ENCODE measurements at places on chromosomes 1 and 21. TPM values are rescaled to one million over a fixed set of nuclear protein-coding genes. Genes with fewer than 3 reads are reported as not detected.

Gene HSPB7
- 223 TPM for total RNA-seq

Gene MXRA8
- total RNA-seq: 239 TPM

Gene FMO4
- 10.6 TPM for total RNA-seq

Gene ORC1
- 0.95 TPM for total RNA-seq

Gene AURKAIP1
- total RNA-seq: 94.5 TPM

Gene CCT3
- total RNA-seq: 104 TPM

Gene HES2
- total RNA-seq: not detected

Gene NCF2
- 22.2 TPM for total RNA-seq

Gene PADI3
- total RNA-seq: not detected

Gene MAP3K7CL
- 20.3 TPM for total RNA-seq

Gene KRTAP12-2
- not detected for total RNA-seq

Gene PRAMEF25
- total RNA-seq: not detected

Gene BCAN
- total RNA-seq: 0.99 TPM

Gene HSD3B1
- not detected for total RNA-seq

Gene ZDHHC18
- total RNA-seq: 29.9 TPM

Gene MAPKAPK2
- 89.2 TPM for total RNA-seq

Gene OR6F1
- total RNA-seq: not detected

Gene CD5L
- 0.28 TPM for total RNA-seq

Gene WNT3A
- not detected for total RNA-seq

Gene LIPI
- total RNA-seq: not detected

Gene LCE3D
- total RNA-seq: not detected

Gene C2CD4D
- not detected for total RNA-seq

Gene ERICH3
- total RNA-seq: not detected

Gene KRTAP12-4
- total RNA-seq: not detected

Gene PLA2G2C
- not detected for total RNA-seq

Gene OR2T33
- total RNA-seq: not detected

Gene BCL10
- total RNA-seq: 13.8 TPM

Gene TSSK3
- total RNA-seq: 1.1 TPM

Gene AMPD2
- 169 TPM for total RNA-seq

Gene CFHR3
- not detected for total RNA-seq

Gene PHLDA3
- 65.7 TPM for total RNA-seq

Gene PSMA5
- total RNA-seq: 17.3 TPM

Gene CFHR5
- total RNA-seq: not detected

Gene RSPO1
- 0.95 TPM for total RNA-seq

Gene FBXO2
- 3.8 TPM for total RNA-seq

Gene COL24A1
- 1.6 TPM for total RNA-seq

Gene WNT9A
- 7.9 TPM for total RNA-seq

Gene SERBP1
- 143 TPM for total RNA-seq

Gene UQCRHL
- 0.99 TPM for total RNA-seq

Gene C1orf226
- 11.8 TPM for total RNA-seq

Gene HSD3B2
- not detected for total RNA-seq

Gene RASSF5
- total RNA-seq: 21.7 TPM

Gene ETV3L
- not detected for total RNA-seq

Gene EPHB2
- 10.0 TPM for total RNA-seq

Gene C1orf116
- 0.14 TPM for total RNA-seq

Gene TSPEAR
- total RNA-seq: not detected

Gene ATP6V1G3
- total RNA-seq: not detected

Gene TRIM46
- 5.8 TPM for total RNA-seq

Gene TNNI3K
- total RNA-seq: 9.7 TPM

Gene TNFRSF14
- 55.6 TPM for total RNA-seq

Gene RHEX
- total RNA-seq: 36.7 TPM

Gene SLFNL1
- total RNA-seq: 1.3 TPM

Gene COL9A2
- 16.7 TPM for total RNA-seq

Gene EFHD2
- 36.0 TPM for total RNA-seq

Gene PSMD4
- 79.1 TPM for total RNA-seq

Gene STIL
- 1.1 TPM for total RNA-seq

Gene KIF14
- total RNA-seq: under 0.01 TPM

Gene KRTAP11-1
- total RNA-seq: not detected
